ENCODE measurements at places on chromosomes 2 and 18.

- DNase-seq: no peak
Measured at GRCh38 chr2:163573652-163574051, 162.2 kb downstream of the FIGN start.

GRCh38 chr18:56815926-56816325 is 164.8 kb downstream of the WDR7 start:
- DNase-seq: no peak

DNA sequence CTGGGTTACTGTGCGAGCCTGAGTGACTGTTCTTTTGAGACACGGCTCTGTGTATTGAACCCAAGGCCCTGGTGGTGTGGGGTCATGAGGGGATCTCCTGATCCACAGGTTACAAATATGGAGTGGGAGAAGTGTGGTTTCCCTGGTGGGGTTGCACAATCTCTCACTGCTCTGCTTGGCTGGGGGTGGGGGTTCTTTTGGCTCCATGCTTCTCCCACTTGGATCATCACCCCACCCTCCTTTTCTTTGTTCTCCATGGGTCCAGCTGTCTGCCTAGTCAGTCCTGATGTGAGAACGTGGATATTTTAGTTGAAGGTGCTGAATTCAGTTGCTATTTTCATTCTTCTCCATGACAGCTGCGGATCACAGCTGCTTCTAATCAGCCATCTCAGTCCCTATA is 37.8 kb downstream of the AGPS start:
- no peak for DNase-seq

DNA sequence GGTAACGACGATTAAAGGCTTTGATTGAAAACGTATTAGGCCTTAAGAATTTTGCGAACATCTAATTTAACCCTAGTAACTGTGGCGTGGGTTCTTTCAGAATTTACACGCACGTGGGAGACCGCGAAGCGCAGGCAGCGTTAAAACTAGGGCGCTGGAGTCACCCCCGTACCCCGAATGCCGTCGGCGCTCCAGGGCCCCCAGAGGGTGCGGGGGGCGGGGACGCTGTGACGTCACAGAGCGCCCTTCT is 673 bp upstream of the SMCHD1 start:
- DNase-seq: peak; percentile 69

- no peak for DNase-seq
Measured at GRCh38 chr2:9809448-9810088, 33.7 kb upstream of the TAF1B start.

DNA sequence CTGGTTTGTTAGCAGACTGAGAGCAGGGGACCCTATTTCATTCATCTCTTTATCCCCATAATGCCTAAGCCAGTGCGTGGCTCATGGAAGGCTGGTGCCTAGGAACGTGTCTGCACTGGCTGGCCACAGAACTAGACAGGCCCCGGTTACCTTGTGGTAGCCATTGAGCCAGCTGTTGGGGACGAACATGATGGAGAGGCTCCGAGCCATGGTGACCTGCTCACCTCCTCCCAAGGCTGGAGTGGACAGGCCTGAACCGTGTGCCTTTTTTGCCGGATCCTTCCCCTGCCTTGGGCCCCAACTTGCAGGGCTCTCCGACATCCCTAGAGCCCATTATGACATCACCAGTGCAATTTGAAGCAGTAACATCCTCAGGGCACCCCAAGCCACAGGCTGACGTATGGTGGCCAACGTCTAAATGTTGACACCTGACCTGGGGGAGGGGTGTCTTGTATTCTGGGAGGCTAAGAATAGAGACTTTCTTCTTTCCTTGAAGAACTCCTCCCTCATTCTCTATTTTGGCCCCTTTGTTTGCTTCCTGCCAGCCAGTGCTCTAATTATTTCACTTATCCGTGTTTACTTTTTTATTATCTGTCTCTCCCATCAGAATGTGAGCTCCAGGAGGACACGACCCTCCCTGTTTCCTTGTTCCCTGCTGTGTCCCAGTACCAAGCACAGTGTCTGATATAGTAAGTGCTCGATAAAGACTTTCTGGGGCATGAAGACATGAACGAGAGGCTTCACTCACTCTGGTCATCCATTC is 12.2 kb upstream of the DNPEP start:
- no peak for DNase-seq

- no peak for DNase-seq
Measured at GRCh38 chr2:156345582-156345981, 13.1 kb upstream of the NR4A2 start.

DNA sequence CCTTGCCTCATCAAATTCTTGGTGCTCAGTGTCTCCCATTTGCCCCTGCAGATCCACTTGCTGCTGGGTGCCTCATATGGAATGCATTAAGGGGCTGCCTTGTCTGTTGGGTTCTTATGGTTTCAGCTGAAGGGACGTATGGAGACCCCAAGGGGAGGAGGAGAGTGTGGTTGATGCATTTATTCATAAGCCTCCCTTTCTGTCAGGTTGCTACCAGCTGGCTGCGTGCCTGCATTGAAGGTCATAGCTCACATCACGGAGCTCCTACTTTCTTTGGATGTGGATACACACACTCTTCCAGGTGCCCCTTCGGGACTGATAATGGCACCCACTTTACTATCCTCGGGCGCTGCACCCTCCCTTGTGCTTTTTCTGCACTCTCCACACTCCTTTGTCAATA is 377.9 kb downstream of the SLC4A3 start:
- no peak for DNase-seq

GRCh38 chr2:89848114-89848513 is 1156.6 kb downstream of the RPIA start:
- no peak for DNase-seq

GRCh38 chr2:27988306-27988705 is 97.8 kb downstream of the BABAM2 start:
- DNase-seq: no peak

DNA sequence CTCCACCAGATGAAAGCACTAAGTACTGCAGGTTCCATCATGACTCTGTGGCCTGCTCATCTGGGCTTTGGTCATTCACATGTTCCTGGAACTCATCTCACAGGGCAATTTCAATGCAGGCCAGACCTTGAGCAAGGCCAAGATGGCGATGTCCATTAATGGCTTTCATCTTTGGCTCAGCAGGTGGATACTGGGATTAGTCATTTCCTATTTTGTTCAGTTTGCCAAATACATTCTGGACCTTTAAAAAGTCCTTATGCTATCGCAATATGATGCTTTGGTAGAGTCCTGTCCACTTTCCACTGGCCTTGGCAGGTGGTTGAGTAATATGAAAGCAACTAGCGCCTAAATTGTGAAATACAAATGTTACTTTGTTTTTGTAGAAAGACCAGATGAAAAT is 170.1 kb upstream of the REV1 start:
- no peak for DNase-seq

DNA sequence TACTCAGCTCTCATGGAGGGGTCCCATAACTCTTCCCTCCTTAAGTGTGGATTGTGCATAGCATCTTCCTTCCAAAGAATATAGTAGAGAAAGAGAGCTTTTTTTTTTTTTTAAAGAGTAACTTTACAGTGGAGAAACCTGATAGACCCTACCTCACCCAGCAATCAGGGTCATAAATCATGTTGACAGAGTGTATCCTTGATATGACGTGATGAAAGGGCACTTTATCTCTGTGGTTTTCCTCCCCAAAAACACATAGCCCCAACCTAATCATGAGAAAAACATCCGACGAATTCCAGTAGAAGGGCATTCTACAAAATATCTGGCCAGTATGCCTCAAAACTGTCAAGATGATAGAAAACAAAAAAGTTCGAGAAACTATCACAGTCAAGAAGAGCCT is 29.5 kb upstream of the MEIS1 start:
- no peak for DNase-seq

DNA sequence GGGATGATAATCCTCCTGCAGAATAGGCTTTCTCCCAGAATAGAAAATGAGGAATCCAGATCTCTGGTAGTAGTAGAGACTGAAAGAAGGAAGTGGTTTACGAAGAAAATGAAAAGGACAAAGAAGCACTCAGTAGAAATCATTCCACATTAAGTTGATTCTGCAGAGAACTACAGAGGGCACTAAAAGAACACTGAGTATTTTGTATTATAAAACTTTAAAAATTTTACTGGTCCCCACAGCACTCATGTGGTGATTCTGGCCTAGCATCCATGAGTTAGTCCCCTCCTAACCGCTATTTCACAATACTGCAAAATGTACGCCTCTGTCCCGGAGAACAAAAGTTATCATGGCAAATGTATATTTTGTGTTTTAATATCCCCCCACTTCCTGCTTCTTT is 42.9 kb upstream of the SLC35F5 start:
- DNase-seq: no peak

DNA sequence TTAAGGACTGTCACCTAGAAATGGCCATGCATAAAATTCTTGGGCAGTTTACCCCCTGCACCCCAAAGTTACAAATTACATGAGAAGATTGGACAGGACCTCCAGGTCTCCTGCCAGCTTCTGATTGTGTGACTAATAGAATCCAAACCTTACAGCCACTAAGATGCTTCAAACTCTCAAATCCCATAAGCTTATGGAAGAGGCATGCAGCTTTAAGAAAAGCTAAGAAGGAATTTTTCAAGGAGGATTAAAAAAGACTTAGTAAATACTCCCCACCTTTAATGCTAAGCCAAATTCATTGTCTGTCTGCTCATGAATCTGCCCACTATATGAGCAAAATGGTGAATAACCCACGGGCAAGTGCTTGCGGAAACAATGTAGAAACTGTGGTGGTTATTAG is 86.3 kb downstream of the MAIP1 start:
- DNase-seq: no peak

DNA sequence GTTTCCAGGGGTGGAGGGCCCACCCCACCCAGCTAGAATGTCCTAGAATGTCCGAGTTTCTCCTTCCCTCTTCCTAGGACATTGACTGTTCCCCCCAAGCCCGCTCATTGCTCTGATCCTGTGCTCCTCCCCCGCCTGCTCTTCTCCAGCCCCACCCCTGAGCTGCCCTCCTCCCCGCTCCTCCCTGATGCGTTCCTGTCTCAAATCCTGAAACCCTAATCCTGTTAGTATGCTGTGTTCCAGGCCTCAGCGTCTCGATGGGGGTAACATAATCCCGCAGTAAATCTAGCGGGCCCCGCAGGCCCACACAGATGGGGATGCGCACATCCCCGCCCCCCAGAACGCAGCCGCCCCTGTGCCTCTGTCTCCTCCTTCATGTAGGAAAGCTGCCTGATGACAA is 51.3 kb downstream of the NRP2 start:
- DNase-seq: no peak

DNA sequence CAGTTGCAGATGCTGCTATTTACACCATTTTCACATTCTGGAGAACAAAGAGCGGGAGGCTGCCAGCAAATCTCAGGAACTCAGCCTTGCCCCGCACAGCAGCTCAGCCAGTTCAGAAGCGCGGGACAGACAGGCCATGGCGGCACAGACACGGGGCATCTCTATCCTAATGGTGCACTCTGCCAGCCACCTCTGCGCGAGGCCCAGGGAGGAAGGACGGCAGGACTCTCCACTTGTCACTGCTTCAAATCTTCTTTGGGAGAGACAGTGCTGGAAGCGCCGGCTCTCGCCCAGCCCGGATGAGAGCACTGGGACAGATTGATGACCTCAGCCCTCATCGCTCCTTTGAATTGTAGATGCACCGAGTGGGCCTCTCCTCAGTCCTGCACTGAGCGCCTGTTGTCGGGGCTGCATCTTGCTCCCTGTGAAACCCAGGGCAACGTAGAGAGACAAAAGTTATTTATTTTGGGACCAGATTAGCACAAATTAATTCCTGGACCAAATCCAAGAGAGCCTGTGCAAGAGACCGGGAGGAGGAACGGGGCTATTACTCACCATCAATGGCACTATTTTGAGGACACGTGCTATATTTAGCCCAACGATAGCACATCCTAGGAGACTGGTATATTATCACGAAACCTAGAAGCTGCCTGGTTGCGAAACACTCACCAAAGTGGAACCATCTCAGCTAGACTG is 211.4 kb upstream of the SMIM21 start:
- peak; percentile 31 for DNase-seq

DNA sequence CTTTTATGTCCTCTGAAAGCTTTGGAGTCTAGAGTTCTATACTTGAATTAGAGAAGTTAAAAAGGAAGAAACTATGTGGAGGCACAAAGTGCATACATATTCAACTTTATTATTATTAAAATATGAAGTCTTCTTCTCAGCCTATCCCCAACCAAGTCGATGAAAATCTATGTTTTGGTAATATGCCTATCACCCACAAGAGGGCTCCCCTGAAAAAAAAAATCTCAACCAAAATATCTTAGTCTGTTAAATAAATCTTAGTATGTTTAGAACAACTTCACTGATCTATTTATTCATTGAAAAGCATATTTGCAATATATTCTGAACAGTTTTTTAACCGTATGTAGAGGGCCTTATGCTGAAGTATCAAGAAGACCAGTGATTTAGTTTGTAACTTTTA is 804.5 kb downstream of the TDRD15 start:
- DNase-seq: no peak

DNA sequence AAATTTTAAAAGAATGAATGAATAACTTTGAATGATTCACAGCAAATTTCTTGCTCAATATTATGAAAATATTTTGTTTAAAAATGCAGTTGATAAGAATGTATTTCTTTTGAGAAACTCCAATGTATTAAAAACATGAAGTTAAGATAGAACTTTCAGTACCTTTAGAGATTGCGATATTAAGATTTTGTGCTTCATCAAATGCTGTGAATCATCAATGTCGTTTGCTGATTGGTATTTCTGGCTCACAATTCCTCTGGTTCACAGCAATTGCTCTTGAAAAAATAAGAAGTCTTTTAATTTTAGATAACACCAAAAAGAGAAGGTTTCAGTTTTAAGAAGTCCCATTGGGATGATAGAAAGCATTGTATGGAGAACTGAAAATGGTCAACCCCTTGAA is 228.7 kb downstream of the IKZF2 start:
- no peak for DNase-seq
